GM23338 (cell line): ENCODE measurements at places on chromosomes 12 and 14.

- DNase-seq: no peak
Measured at GRCh38 chr12:100612606-100613005, 39.1 kb downstream of the GAS2L3 start.

- no peak for DNase-seq
Measured at GRCh38 chr12:117404203-117404853, 42.9 kb upstream of the NOS1 start.

DNA sequence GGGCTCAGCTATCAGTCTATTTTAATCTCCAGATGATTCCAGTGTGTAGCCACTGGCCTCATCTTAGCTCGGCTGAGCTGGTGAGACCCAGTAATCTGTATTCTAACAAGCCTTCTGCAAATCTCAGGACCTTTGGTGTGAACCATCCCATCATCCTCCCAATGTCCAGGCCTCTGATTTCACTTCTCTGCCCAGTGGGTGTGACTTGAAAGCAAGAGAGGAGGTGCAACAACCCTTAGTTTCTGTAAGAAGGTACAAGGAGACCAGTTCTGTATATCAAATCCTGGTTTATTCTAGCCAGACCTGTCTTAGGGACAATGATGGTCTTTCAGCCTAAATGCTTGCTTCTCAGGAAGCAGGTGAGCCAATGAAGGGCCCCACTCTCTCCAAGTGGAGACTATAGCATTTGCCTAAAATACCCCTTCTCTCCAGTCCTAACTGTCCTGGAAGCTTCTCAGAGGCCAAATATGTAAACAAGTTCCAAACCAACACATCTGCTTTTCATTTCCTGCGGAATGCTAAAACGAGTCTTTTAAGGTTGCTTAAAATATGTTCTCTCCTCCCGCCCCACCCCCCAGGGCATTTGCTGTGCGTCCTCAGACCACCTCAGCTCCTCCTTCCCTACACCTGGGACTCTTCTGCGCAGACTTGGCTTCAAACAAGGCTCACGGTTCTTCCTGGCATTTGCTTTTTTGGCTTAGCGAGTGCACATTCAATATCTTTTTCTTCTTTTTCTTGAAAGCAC is 78.4 kb upstream of the FUT8 start:
- peak; percentile 65 for DNase-seq

DNA sequence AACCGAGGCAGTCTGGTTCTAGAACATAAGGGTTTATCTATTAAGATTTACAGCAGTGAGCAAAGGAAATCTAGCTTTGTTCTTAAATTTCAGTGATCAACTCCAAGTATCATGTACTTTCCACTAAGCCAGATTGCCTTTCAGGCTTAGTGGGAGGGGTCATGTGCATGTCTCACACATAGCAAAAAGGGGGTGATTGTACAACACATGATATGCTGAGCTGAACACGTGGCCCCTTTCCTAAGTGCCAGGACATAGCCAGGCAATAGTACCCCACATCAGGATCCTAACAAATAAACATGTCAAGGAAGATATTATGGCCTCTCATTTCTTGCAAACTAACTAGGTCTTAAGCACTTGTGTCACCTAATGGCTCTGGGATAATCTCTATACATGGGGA is 347.2 kb downstream of the C12orf75 start:
- DNase-seq: no peak

- peak; percentile 57 for DNase-seq
Measured at GRCh38 chr14:103273145-103273744, 60.8 kb upstream of the EIF5 start.

- DNase-seq: peak; percentile 33
Measured at GRCh38 chr14:95832012-95832411, 44.6 kb upstream of the TUNAR start.

DNA sequence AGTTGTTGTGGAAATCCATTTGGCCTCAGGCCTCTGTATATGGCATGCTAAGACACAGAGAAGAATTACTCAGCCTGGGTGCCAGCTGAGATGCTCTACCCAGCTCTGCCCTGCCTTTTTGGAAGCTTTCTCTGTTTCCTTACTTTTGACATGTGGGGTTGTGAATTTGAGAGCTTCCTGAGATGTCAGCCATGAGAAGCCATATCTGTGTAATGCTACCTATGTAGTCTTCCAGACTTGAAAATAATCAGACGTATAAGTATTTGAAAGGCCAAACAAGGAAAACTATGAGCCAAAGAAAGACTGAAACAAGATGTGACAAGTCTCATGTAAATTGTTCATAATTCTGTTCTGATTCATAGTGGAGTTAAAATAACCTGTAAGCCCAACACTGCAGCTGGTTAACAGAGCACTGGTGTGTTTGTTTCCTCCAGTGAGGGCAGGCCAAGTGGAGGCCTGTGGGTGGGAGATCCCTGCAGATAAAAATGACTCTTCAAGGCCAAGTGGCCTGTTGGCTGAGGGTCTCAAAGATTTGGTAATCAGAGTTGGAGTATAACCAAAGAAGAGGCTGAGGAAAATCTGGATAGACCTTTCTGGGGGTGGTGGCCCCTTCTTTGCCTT is 94.0 kb downstream of the TMX1 start:
- no peak for DNase-seq

GRCh38 chr14:24414732-24415420 is 14.6 kb downstream of the CBLN3 start:
- DNase-seq: no peak

- no peak for DNase-seq
Measured at GRCh38 chr12:40271981-40272664, 47.3 kb downstream of the LRRK2 start.

DNA sequence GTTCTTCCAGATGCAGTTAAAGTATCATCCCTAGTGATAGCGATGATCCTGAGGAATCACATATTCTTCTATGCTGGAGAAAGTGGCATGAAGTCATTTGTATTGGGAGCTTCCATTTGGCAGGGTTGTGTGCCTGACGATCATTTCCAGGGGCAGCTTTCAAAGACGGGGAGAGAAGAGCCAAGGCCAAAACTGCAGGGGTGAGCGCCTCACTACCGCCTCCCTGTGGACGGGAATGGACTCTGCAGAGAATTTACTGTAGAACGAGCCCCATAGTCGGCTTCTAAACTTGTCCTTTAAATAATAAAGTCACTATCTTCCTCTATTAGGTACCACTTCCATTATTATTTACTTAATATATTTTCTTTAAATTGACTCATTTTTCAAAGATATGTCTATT is 555.9 kb upstream of the TMEM132C start:
- peak; percentile 37 for DNase-seq

DNA sequence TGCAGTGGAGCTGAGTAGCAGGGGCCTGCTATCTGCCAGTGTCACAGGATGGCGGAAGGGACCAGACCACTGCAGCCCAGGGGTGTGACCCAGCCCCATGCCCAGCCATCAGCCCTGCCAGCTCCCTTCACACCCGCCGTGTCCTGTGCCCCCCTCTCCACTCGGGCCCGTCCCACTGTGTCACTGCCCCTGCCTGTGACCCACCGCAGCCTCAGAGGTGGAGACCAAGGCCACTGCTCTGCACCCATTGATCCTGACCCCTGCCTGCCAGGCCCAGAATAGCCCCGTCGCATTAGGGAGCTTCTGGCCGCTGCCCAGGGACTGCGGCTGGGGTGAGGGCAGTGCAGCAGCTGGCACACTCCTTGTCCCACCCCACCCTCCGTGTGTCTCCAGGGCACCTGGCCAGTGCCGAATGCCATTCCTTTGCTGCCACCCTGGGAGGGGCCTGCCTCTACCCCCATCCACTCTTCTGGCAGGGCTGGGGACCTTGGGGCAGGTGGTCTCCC is 2.1 kb upstream of the CRIP2 start:
- no peak for DNase-seq

DNA sequence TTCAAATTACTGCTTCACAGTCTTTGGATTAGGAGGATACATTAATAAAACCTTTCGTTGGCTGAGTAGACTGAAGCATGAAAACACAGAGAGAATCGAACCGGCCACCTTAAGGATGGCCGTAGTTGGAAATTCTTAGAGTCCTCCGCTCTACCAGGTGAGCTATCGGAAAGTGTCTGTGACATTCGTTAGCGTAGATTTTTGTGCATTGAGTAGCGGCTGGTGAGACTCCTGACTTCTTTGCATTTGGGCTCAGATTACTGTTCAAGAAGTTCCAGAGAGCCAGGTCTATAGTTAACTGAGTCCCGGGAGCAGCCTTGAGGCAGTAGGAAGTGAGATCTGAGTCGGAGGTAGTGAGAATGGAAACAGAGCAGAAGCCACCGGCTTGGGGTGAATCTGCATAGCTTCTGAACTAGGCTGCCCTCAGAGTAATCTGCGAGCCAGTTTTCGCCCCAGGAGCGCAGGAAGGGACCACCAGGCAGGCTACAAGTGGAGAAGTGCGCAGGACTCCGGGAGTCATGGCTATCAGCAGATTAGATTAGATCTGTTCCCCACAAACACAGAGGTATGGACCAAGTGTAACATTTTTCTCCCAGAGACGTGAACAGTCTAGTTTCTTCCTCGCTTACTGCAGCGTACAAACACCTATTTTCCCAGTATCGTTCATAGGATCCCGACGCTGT is 11.0 kb downstream of the OR6S1 start:
- DNase-seq: peak; percentile 85

- DNase-seq: peak; percentile 55
Measured at GRCh38 chr14:21525571-21525961, 580 bp downstream of the SALL2 start.

- peak; percentile 1 for DNase-seq
Measured at GRCh38 chr12:97324471-97324870, 138.1 kb upstream of the RMST start.

- no peak for DNase-seq
Measured at GRCh38 chr12:30835216-30835615, 80.5 kb upstream of the CAPRIN2 start.

- DNase-seq: no peak
Measured at GRCh38 chr14:99611646-99612045, 7.6 kb upstream of the CCDC85C start.

- no peak for DNase-seq
Measured at GRCh38 chr12:120258323-120258896, 7.1 kb downstream of the PXN start.

GRCh38 chr14:102239231-102239630 is 65.7 kb downstream of the MOK start:
- no peak for DNase-seq

DNA sequence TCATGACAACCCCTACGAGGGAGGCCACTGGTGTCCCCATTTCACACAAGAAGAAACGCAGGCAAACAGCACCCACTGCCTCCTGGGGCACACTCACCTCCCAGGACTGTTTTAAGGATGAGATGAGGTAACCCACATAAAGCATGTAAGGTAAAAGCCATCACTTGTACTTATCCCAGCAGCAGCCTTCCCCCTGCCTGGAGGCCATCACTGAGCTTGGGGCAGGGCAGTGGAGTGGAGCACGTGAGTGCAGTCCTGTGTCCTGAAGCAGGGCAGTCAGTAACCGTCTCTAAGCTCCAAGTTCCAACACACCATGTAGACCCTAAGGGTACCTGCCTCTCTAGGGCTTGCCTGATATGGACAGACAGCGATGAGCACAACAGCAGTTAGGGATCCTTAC is 1.7 kb downstream of the POLE start:
- no peak for DNase-seq

GRCh38 chr12:93567174-93567573 is 5.3 kb upstream of the SOCS2 start:
- DNase-seq: no peak

DNA sequence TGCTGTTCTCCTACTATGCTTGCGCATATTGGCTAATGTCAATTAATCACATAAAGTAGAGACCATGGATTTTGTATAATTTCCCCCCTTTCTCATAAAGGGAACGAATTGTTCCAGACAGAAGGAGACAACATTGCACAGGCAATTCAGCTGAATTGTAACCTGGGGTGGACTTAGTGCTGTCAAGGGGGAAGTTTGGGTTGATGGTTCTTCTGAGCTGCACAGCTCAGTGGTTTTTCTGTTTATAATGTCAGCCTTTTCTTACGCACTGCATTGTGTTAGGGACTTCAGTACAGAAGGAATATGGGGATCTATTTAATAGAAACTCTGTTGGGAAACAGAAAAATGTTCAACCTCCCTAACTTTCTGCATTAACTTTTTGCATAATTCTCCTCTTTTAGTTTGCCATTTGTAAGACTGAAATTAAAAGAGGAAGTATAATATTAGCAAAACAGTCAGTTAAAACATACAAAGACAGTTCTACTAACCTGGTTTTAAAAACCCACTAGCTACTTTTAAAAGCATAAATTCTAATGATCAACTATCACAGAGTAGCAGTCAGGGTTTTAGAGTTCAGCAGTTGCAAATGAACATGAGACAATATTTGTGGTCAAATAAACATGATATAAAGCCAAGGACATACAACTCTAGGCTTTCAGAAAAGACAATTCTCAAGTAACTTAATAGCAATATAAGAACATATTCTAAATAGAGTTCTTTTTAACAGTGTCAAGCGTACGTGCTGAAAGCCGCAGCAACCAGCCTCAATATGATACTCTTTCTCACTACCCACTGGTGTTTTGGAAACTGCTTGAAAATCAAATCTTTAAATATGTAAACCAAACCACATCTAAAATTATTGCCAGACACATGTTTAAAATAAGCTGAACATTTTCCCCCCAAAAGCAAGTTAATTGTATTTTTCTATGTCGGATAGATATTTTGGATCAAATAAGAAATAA is 393.0 kb downstream of the FSCB start:
- no peak for DNase-seq

DNA sequence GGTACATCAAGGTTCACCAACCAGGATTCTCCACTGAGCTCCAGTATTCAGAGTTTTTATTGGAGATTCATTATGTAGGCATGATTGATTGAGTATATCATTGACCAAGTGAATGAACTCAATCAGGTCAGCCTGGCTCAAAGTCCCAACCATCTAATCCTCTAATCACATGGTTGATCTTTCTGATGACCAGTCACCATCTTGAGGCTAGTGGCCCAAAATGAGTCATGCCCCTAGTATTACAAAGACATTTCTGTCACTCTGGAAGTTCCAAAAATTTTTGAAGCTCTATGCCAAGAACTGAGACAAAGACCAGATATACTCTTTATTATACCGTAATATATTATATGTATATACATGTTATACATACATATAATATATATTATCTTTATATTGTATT is 75.9 kb upstream of the ATF7IP start:
- DNase-seq: no peak

DNA sequence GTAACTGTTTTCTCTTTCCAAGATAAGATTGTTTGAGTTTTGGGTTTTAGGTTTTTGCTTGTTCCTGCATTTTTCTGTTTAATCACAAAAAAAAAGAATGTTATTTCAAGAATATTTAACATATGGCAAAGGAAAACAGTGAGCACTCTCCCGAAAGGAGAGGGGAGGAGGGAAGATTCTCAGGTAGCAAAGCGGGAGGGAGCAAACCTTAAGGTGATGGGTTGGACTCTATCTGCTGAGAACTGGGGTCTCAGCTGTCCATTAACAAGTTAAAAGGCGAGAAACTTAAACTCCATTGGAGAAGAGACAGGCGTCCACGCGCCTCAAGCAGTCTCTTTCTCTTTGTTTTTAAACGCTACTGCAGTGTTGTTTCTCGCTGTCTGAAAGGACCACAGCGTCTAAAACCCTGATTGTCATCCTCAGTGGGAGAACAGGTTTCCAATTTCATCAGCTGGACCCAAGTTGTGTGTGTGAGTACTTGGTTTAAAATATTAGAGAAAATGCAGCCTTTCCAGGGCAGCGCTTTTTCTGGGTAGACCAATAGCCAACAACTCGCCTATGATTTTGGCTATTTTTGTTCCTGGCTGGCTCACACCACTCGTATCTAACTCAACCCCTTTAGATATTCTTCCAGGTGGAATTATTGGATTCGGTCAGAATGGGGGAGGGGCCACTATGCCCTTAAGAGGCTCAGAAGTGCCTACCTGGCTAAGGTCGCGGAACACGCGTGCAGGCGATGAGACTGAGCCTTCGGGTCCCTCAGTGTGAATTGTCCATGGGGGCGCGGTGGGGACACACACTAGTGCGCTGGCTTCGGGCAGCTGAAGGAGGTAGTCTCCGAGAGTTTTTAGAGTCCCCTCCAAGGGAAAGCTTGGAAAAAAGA is 8.2 kb downstream of the SIX1 start:
- DNase-seq: peak; percentile 52

GRCh38 chr12:25284024-25284423 is 33.3 kb upstream of the KRAS start:
- DNase-seq: no peak
